Fibroblast of lung (primary cell): ENCODE measurements at places on chromosomes 2 and 18. TPM values are rescaled to one million over a fixed set of nuclear protein-coding genes. Genes with fewer than 3 reads are reported as not detected.

DNA sequence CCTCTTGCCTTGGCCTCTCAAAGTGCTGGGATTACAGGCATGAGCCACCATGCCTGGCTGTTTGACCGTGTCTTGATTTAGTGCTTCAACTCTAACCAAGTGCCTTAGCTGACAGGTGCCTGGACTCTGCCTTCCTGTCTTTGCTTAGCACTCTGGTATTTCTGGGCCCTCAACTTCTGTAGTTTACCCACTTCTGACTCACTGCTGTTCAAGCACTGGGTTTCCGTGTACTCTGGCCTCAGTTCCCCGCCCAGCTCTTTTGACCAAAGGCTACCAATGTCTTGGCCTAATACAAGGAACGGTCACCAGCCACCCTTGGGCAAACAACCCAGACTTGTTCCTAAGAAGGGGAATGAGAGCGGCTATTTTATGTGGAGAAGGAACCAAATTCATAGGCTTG is 35.7 kb upstream of the CABLES1 start:
- peaks cover 2% of the 10 kb centered on the region for H3K27me3 ChIP-seq
- no peaks in the 10 kb centered on the region for H3K4me1 ChIP-seq
- no peak overlapping the region for H3K4me3 ChIP-seq

DNA sequence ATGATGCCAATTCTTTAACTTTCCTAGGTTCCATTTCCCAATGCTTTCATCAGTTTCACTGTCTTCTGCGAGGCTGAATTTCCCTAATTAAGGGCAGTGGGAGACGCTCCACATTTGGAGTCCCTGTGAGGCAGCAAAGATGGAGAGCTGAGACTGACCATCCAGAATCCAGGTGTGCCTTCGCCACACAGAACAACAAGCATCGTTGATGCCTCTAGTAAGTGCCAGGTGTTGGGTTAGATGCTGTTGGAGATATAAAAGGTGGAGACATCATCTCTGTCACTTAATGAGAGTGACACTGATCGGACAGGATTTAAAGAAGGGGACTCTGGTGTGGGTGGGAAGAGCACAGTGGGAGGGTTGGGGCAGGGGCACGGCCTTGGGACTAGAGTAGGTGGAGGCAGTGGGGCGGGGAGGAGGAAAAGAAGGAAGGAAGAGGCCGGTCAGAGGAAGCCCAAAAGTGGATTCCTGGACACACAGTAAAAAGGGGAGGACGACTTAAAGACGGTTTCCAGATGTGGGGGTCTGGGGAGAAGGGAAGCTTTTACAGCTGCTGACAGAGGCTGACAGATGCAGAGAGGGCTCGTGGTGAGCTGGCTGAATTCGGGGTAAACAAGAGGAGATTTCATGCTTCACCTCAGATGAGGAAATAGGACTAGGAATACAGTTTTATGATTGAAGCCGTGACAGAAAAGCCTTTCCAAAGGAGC is 113.0 kb downstream of the BCL2 start:
- H3K27me3 ChIP-seq: peaks cover 2% of the 10 kb centered on the region
- no peaks in the 10 kb centered on the region for H3K36me3 ChIP-seq
- H3K4me3 ChIP-seq: no peak overlapping the region
- no peak overlapping the region for H3K27ac ChIP-seq
- no peaks in the 10 kb centered on the region for H3K4me1 ChIP-seq

The MERTK gene
- 0.34 and 0.71 TPM in 2 replicates for polyA plus RNA-seq

The AFF3 gene
- 0.24 and 2.5 TPM in 2 replicates for polyA plus RNA-seq

DNA sequence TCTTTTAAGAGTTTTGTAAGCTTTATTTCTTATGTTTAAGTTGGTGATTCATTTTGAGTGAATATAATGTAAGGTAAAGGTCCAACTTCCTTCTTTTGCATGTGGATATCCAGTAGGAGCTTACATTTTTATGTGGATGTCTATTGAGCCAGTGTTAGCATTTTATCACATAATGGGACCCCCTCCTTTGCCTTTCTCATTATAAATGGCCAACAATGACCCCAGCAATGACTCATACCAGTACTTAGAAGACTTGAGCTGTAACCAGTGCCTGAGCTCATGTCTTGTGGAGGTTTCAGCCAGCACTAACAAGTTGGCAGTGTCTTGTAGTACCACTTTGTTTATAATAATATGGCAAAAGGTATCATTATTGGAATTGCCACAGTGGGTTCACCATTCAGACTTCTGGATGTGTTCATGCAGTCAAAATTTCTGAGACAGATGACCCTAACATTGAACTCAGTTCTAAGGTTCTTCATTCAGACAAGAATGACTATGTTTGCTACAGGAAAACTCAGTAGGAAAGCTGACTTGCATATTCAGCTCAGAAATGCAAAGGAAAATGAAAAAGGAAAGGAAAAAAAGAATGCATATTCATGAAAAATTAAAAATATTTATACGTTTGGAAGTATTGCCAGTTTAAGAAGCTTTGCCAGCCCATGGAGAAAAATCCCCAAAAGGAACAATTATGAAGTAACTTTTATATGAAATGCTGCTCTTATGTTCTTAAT is 41.0 kb downstream of the CDKL4 start:
- no peaks in the 10 kb centered on the region for H3K27me3 ChIP-seq
- no peak overlapping the region for H3K4me3 ChIP-seq
- H3K27ac ChIP-seq: no peak overlapping the region
- DNase-seq: peak; percentile 15
- no peaks in the 10 kb centered on the region for H3K4me1 ChIP-seq
- no peaks in the 10 kb centered on the region for H3K36me3 ChIP-seq

- DNase-seq: no peak
- no peaks in the 10 kb centered on the region for H3K36me3 ChIP-seq
- H3K27ac ChIP-seq: no peak overlapping the region
- H3K4me3 ChIP-seq: no peak overlapping the region
- peaks cover 3% of the 10 kb centered on the region for H3K4me1 ChIP-seq
Observed at GRCh38 chr2:171225989-171226388, 65.3 kb upstream of the TLK1 start.

DNA sequence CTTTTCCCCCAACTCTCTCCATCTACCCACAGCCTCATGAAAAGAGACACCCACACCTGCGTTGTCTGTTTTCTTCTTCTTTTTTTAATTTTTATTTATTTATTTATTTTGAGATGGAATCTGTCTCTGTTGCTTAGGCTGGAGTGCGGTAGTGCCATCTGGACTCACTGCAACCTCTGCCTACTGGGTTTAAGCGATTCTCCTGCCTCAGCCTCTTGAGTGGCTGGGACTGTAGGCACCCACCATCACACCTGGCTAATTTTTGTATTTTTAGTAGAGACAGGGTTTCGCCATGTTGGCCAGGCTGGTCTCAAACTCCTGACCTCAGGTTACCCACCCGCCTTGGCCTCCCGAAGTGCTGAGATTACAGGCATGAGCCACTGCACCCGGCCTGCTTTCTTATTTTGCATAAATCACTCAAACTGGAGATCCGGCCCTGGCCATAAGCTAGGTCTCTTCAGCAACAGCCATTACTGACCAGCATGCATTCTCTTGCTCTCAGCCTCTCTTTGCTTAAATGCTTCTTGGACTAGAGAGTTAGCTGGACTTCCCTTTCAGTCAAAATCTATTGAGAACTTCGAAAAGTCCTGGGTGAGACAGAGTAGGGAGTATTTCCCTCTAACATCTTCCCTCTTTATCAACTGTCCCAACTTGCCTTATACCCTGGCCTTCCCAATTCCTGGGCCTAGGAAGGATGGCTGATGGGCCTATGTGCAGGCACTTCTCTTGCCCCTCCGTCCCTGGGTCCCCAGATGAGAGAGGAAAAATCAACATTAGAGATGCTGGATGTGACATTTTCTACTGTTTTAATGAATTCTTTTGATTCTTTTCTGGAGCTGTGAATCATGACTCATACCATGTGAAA is 27.3 kb downstream of the MYCN start:
- no peaks in the 10 kb centered on the region for H3K4me1 ChIP-seq
- no peak overlapping the region for H3K4me3 ChIP-seq
- no peaks in the 10 kb centered on the region for H3K27me3 ChIP-seq
- no peak overlapping the region for H3K27ac ChIP-seq
- DNase-seq: no peak

DNA sequence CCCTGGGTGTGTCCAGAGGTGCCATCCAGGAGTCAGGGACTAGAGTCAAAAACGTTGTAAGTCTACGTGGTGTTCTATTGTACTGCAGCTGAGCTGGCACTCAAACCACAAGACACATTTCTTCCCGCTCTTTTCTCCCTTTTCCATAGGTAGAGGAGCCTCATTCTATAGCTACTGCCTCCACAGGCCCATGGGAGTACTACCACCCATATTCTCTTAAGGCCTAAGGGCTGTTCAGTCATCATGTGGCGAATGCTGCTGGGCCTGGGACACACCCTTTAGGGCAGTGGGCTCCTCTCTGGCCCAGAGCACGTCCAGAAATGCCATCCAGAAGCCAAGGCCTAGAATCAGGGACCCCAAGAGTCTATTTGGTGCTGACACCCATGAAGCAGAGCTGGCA is 1271.7 kb downstream of the CNTNAP5 start:
- no peak for DNase-seq
- H3K27me3 ChIP-seq: no peaks in the 10 kb centered on the region
- no peaks in the 10 kb centered on the region for H3K4me1 ChIP-seq
- H3K4me3 ChIP-seq: no peak overlapping the region

The COL6A3 gene
- 286 and 316 TPM in 2 replicates for polyA plus RNA-seq

DNA sequence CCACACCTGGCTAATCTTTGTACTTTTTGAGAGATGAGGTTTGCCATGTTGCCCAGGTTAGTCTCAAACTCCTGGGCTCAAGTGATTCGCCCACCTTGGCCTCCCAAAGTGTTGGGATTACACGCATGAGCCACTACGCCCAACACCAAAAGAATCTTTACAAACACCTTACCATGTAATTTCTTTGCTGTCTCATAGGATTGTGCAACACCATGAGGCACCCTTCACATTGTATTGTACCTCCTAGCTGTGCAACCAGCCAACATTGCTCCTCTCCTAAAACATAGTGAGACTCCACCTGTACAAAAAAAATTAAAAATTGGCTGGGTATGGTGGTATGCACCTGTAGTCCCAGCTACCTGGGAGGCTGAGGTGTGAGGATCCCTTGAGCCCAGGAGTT is 3.1 kb upstream of the MFSD6 start:
- no peaks in the 10 kb centered on the region for H3K4me1 ChIP-seq
- H3K4me3 ChIP-seq: no peak overlapping the region
- peaks cover 3% of the 10 kb centered on the region for H3K27me3 ChIP-seq
- H3K36me3 ChIP-seq: no peaks in the 10 kb centered on the region

The DAW1 gene
- polyA plus RNA-seq: 0.11 and 0.12 TPM in 2 replicates

- H3K4me1 ChIP-seq: peaks cover 11% of the 10 kb centered on the region
- H3K4me3 ChIP-seq: no peak overlapping the region
- H3K27me3 ChIP-seq: no peaks in the 10 kb centered on the region
- peaks cover 12% of the 10 kb centered on the region for H3K36me3 ChIP-seq
- no peak for DNase-seq
- no peak overlapping the region for H3K27ac ChIP-seq
Observed at GRCh38 chr2:231219289-231219688, 20.9 kb downstream of the ARMC9 start.

DNA sequence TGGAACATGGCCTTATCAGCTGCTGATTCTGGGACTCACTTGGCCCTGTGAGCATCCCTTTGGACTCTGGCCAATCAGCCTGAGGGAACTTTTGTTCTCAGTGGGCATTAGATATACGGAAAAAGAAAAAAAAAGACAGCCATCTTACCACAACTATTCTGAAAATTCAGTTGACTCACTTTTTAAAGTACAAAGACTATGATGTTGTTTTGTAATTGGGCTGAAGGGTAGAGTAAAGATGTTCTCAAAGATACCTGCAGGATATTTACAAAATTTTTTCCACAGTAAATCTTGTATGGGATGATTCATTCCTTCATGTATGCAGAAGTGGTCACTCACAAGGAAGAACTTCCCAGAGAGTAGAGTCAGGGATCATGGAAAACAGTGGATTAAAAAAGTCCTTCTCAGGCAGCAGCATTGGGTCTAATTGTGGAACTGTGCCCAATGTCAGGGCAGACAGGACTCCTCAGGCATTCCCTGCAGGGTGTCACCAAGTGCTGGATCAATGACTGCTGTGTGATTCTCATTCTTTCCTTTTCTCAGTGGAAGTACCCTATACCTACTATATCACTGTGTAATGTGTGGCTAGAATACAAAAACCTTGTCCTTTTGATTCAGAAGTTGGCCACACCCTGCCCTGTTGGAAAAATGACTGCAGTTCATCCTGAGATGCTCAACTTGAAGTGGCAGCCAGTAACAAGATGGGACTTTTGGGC is 35.4 kb downstream of the SULT1C4 start:
- peaks cover 2% of the 10 kb centered on the region for H3K4me1 ChIP-seq
- no peak overlapping the region for H3K4me3 ChIP-seq
- no peaks in the 10 kb centered on the region for H3K27me3 ChIP-seq
- H3K36me3 ChIP-seq: no peaks in the 10 kb centered on the region

DNA sequence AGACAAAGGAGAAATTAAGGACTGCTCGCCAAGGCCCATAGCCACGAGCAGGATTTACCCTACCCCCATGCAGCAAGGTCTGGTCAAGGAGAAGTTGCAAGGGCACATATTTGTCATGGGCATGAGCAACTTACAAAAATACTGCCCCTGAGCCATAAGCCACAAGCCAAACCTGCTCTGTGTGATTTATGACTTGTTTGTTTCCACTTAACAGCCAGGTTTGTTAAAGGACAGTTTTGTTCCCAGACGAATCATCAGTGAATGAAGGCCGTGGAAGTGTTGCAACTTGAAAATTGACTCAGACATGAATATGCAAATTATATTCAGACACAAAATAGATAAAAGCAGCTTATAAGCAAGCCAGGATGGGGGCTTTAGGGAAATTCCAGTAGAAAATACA is 31.3 kb upstream of the EVA1A start:
- H3K27me3 ChIP-seq: no peaks in the 10 kb centered on the region
- H3K4me1 ChIP-seq: peaks cover 23% of the 10 kb centered on the region
- H3K27ac ChIP-seq: no peak overlapping the region
- DNase-seq: peak; percentile 87
- no peak overlapping the region for H3K4me3 ChIP-seq
- H3K36me3 ChIP-seq: no peaks in the 10 kb centered on the region

The CGREF1 gene
- polyA plus RNA-seq: 1.5 and 1.9 TPM in 2 replicates

DNA sequence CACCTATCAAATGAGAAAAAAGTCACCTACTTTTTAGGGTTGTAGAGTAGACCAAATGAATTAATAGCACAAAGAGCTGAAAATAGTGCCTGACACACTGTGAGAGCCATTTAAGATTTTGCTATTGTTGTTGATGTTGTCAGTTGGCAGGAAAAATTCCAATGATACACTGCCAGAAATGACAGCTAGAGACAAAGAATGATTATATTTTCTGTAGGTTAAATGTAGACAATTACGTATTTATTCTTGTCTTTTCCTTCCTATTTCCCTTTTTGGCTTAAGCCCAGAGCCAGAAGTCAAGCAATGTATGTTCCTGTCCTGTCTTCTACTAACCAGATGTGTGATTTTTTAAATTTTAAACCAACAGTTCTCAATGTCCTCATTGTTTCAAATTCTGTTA is 17.2 kb downstream of the NRXN1 start:
- no peaks in the 10 kb centered on the region for H3K27me3 ChIP-seq
- no peak overlapping the region for H3K27ac ChIP-seq
- no peaks in the 10 kb centered on the region for H3K4me1 ChIP-seq
- DNase-seq: no peak
- no peak overlapping the region for H3K4me3 ChIP-seq
- no peaks in the 10 kb centered on the region for H3K36me3 ChIP-seq

DNA sequence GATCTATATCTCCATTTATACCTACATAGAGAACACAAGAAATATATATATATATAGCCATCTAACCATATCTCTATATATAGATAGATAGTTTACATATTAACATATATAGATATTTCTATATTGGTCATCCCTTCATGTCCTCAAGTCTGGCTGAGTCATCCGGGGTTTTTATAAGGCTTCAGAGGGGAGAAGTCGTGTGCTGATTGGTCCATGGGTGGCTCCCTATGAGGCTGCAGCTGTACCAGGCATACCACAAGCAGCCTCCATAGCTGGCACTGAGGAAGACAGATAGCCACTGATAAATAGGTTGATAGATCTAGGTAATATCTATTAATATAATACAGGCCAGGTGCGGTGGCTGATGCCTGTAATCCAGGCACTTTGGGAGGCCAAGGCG is 618.3 kb upstream of the SETBP1 start:
- no peaks in the 10 kb centered on the region for H3K27me3 ChIP-seq
- H3K36me3 ChIP-seq: no peaks in the 10 kb centered on the region
- H3K4me1 ChIP-seq: no peaks in the 10 kb centered on the region
- H3K4me3 ChIP-seq: no peak overlapping the region
- DNase-seq: no peak
